ENCODE measurements at places on chromosomes 3 and 15.
A peak's percentile ranks its signal among the peaks of the same experiment; 100 is the strongest.

GRCh38 chr15:46732060-46732459 is 985.2 kb upstream of the SEMA6D start:
- no peak for DNase-seq

GRCh38 chr3:197394464-197395321 is 96.3 kb upstream of the DLG1 start:
- no peak for DNase-seq

- no peak for DNase-seq
These were observed 77.0 kb downstream of the LRIG1 start for GRCh38 chr3:66423791-66424190.

- DNase-seq, result no peak
These were observed 41.7 kb downstream of the TCF12 start for GRCh38 chr15:56960116-56960515.

DNA sequence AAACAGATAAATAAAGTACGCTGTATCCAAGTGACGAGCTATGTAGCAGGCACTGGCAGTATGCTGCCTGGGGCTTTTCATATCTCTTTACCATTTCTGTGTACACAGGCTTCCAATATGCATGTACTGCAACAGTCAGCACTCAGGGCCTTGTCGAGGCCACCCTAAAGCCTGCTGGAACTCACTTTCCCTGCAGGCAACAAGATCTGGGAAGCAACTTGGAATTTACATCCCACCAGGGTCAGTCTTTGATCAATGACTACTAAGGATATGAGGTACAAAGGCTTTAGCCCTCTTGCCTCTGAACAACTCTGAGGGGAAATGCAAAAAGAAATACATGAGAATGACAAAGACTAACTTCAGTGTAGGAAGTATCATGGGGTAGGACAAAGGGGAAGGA is 101.8 kb upstream of the ARL6 start:
- no peak for DNase-seq

GRCh38 chr3:188788621-188789081 is 383.1 kb upstream of the TPRG1 start:
- DNase-seq, result peak; percentile 62

- no peak for DNase-seq
These were observed 86.0 kb downstream of the LRIG1 start for GRCh38 chr3:66414846-66415245.

DNA sequence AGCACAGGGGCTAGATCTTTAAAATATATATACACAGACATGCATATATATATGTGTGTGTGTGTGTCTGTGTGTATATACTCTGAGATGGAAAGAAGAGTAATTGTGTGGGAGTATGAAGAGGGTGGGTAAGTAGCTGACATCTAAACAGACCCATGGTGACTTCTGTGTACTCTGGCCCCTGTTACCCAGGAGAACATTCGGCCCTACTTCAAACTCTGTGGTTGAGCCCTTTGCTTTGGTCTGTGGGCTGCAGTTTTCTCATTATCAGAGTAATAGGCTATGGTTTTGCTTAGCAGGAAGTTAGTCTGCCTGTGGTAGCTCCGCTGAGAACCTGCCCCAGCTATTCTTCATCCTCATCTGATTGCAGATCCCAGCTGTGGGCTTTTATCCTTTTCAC is 141.4 kb downstream of the RBPMS2 start:
- peak; percentile 24 for DNase-seq

- no peak for DNase-seq
These were observed 9.0 kb upstream of the STRIT1 start for GRCh38 chr3:155302481-155302880.

DNA sequence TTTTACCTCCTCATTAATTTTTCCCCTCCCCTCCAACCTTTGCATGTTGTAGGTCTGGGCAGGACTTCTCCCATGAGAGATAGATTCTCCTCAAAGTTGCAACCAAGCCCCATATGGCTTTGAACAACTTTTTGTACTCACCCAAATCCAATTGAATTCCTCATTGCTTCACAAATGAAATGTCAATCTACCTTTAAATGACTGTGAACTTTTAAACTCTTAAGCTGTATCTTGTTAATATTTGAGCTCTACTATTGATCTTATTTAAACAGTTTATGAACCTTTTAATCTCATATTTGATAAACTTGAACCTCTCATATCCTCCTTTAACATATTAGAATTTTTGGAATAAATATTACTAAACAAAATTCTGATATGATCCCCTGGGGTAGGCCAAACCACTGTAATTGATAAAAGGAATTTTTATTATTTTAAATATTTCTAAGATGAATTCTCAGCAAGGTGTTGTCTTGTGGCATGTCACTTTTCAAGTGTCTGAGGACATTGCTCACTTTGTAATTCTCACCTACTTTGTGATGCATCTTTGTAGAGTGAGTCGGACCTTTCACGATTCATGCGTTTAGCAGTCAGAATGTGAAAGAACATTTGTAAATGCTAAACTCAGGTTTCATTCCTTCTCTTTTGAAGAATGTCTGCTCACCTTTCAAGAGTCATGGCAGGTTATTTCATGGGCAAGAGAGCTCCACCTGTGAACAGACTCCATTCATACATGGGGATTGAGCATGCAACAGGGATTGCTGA is 23.4 kb upstream of the GREM1 start:
- no peak for DNase-seq

DNA sequence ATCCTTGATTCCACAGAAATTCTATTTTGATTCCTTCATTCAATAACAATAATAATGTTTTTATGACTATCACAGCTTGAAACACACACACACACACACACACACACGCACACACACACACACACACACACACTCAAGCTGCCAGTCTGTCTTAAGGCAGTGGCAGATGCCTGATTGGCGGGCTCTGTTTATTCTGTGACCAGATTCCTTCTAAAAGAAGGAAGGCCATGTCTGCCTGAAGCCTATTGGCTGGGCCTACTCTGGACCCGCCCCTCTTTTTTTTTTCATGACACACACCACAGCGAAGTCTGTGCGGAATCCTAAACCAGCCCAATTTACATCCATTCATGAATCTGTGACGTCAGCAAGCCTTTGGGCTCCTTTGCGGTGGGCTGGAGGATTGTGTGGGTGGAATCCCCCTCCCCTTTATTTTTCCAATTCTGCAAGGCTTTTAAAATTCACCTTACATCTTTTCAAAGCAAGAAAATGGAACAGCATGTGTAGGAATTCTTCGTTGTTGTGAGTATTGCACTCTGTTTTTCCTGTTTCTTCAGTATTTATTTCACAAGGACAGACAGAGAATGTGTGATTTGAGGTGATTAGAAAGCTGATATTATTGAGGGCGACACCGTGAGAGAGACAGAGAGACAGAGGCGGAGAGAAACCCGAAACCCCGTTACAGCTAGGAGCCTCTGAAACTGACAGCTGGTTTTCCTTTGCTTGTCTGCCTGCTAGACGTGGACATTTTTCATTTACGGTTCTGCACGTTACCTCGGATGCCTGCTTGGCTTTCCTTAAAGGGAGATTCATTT is at the start of gene MAP3K13:
MAP3K13 (plus strand) TSS at position 287 of the 812 bp plus-strand sequence. CDS start 65,446 bp downstream, outside the sequence.
- DNase-seq, result no peak

- DNase-seq, result no peak
These were observed 32.9 kb downstream of the SLC4A7 start for GRCh38 chr3:27451251-27451650.

- no peak for DNase-seq
These were observed 227.7 kb upstream of the TOPAZ1 start for GRCh38 chr3:44013967-44014366.

- DNase-seq, result no peak
These were observed 10.2 kb upstream of the TRIM69 start for GRCh38 chr15:44726136-44726535.

DNA sequence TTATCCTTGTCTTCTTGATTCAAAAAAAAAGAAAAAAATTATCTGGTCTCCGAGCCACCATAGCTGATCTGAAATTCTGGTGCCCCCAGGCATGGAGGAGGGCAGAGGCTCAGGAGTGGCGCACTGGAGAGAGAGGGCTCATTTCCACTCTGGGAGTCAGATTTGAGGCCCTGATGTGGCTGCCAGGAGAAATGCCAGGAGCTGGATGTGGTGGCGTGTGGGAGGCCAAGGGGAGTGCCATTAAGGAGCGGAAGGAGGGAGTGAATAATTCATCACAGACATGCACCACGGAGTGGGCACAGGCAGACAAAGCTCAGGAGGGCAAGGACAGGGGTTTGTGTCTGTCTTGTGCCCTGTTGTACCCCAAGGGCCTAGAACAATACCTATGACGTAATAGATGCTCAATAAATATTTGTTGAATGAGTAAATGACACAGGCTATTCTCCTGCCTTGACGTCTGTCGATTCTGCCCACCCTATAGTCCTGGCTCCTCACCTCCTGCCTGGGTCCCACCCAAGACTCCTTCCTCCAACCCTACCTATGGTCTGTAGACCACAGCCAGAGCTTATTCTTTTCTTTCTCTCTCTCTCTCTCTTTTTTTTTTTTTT is 12.0 kb upstream of the GRIP2 start:
- no peak for DNase-seq

DNA sequence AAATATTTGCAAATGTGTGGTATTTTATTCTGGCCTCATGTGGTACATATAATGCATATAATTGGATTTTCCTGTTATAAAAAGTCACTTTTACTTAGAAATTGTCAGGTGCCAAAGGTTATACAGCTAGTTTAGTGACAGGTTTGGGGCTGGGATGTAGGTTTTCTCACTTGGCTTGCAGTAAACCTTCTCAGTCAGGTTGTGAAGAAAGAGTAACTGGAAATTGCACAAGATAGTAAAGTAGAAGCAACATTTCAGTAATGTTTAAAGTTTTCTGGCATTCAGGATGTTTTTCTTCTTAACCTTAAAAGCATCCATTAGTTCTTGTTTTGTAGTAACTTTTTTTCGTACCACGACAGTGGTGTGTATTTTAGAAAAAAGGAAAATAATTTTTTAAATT is 53.9 kb downstream of the MEF2A start:
- DNase-seq, result no peak

GRCh38 chr15:67370206-67370954 is 115.8 kb downstream of the IQCH start:
- DNase-seq, result no peak

DNA sequence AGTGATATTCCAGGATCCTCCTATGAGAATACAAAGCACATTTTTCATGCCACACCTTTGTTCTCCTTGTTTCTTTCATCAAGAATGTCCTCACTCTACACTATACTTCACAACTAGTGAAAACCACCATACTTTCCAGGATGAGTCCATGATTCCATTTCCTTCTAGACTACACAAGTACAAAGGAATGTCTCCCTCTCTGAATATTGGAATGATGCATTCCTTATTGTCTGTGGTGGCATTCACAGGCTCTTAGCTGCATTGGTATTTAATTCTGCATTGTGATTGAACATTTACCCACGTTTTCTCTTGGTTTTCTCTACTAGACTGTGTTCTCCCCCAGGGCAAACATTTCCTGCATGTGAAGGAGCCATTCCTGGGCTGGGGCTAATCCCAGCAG is 217.5 kb downstream of the RAP2B start:
- DNase-seq, result no peak

All from activated gamma-delta T cell treated with anti-CD3 and anti-CD28 coated beads, Interleukin-2, amount 50 U/mL, for 16 hours (primary cell).